Activated T-helper 2 cell treated with anti-CD3 and anti-CD28 coated beads, Interferon-gamma antibody, Interleukin-2, Interleukin-4, amounts not matched to agents 10 μg/mL and 5 μg/mL and 100 μg/mL, durations not matched to agents 14 hours and 24 hours and 36 hours (primary cell): ENCODE measurements at places on chromosomes 5 and 9.
A peak's percentile ranks its signal among the peaks of the same experiment; 100 is the strongest.

- DNase-seq, result peak; percentile 25
- H3K27me3 ChIP-seq, result peaks cover 8% of the 10 kb centered on the region
- H3K27ac ChIP-seq, result no peak overlapping the region
- no peak overlapping the region for H3K4me3 ChIP-seq
- no peaks in the 10 kb centered on the region for H3K36me3 ChIP-seq
- H3K4me1 ChIP-seq, result no peaks in the 10 kb centered on the region
These were observed 48.7 kb upstream of the C5orf58 start for GRCh38 chr5:170183816-170184687.

DNA sequence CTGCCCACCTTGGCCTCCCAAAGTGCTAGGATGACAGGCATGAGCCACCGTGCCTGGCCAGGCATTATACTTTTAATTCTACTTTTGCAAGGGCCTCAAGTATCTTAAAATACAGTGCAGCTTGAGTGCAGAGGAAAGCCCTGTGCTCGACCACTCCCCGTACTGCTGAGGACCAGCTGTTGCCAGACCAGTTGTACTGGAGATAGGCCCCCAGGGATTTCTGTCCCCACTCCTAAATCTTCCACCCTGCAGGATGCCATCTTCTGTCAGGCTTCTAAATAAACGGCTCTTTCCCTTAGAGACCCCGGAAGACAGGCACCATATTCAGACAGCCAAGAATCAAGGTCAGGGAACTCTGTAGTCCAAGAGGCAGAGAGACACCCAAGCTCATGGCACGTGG is 16.6 kb upstream of the PSMD5 start:
- no peak for DNase-seq
- no peaks in the 10 kb centered on the region for H3K27me3 ChIP-seq
- H3K36me3 ChIP-seq, result peaks cover 95% of the 10 kb centered on the region
- H3K27ac ChIP-seq, result no peak overlapping the region

DNA sequence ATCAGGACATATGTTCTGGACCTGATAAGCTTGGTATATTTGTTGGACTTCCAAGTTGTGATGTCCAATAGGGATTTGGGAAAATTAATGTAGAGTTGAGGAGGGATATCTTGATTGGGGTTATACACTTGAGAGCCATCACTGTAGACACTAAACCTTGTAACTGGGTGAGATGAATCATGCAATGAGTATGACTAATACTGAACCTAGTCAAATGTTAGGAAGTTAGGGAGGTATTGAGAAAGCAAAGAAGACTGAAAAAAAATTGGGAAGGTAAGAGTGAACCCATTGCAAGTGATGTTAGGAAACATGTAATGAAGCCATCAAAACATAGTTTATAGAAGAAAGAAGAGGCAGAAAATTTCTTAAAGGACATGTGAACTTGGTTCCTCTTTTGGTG is 668.4 kb upstream of the CDH9 start:
- no peak overlapping the region for H3K27ac ChIP-seq
- DNase-seq, result no peak
- H3K4me3 ChIP-seq, result no peak overlapping the region
- no peaks in the 10 kb centered on the region for H3K36me3 ChIP-seq

GRCh38 chr5:19930451-19930850 is 57.5 kb downstream of the CDH18 start:
- no peaks in the 10 kb centered on the region for H3K4me1 ChIP-seq
- DNase-seq, result no peak
- H3K36me3 ChIP-seq, result no peaks in the 10 kb centered on the region
- H3K27ac ChIP-seq, result no peak overlapping the region
- H3K27me3 ChIP-seq, result no peaks in the 10 kb centered on the region
- H3K4me3 ChIP-seq, result no peak overlapping the region

DNA sequence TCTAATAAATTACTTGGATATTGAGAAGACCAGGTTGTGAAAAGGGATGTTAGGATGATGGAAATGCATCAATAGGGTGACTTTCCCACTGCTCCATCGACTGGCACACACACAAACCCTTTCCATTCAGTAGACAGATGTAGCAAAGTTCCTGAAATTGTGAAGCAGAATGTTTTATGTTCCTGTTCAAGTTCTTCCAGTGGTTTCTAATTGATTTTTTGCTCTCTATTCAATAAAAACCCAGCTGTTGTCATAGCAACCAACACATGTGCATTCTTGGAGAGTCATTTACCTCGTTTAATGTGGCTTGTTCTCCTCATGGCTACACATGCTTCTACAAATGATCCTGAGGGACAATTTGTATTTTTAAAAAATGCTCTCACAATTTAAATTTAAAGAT is 244.6 kb downstream of the RAB3C start:
- no peak for DNase-seq
- H3K36me3 ChIP-seq, result no peaks in the 10 kb centered on the region
- no peak overlapping the region for H3K4me3 ChIP-seq
- H3K4me1 ChIP-seq, result peaks cover 6% of the 10 kb centered on the region
